NCI-H1092 (cell line): ENCODE measurements at places on chromosomes 6 and 20.
A peak's percentile ranks its signal among the peaks of the same experiment; 100 is the strongest.

GRCh38 chr6:165647041-165647440 lies 16.0 kb downstream of the PDE10A start:
- peak; percentile 16 for DNase-seq

GRCh38 chr6:71248306-71248765 lies 40.3 kb upstream of the OGFRL1 start:
- no peak for DNase-seq

DNA sequence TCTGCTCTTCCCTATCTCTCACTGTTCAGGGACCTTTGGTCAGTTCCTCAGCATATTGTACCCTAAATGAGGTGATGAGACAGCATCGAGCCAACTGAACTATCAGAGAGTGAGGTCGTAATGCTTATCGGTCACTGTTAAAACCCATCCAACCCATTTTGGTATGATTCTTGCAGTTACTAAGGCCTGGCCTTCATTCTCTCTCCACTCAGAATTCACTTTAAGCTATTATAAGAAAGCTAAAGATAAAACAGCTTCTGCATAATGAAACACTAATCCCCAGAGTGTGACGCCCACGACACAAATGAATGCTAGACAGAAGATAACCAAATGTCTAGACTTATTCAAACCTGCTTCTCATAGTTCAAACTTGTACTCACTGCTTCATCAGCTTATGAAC lies 175.8 kb downstream of the GMPR start:
- DNase-seq = no peak

DNA sequence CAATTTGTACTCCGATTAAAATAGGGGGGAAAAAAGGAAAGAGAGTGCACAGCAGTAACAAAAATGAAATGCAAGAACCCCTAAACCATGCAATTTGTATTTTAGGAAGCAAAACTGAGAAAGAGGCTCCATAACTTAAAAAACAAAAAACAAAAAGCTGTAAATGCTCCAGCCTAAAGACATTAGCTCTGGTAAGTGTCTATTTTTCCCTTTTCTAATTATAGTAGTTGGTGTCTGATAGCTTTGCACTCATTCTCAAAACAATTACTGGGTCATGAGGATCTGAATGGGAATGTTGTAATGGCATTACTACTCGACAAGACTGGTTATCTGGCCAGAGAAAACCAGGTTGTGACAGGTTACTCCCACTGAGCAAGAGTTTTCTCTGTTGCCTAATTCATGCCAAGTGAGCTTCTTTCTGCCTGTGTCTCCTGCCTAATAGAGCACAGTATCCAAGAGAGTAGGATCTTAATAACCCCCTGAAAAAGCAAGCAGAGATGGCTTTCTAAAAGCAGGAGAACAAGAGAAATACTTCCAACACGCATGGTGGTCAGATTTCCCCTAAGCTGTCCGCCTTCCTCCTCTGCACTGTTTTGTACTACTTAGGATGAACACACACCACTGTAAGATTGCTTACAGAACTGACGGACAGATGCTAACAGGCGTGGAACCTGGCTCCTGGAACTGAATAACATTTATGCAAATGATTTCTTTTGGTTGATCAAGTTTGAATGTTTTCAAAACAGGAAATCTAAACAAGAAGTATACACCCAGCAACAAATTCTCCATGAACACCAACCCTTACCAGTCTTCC lies 86.4 kb downstream of the FKBP5 start:
- DNase-seq = no peak

GRCh38 chr6:123001540-123001939 lies 5.5 kb downstream of the CLVS2 start:
- DNase-seq = no peak

DNA sequence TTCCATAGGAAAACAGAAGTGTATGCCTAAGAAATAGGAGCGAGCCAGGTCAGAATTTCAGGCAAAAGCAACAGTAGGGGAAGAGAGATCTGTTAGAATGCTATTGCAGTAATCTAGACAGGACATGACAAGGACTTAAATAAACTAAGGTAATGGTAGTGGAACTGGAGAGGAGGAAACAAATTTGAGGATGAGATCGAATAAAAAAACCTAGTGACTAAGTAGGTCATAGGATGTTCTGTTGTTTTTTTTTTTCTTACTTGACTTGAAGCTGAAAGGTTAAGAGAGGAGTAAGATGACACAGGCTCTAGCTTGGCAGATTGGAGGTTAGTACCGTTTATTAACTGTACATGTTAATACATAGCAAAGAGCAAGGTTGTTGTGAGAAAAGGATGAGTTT lies 28.6 kb downstream of the ORC3 start:
- DNase-seq = no peak

DNA sequence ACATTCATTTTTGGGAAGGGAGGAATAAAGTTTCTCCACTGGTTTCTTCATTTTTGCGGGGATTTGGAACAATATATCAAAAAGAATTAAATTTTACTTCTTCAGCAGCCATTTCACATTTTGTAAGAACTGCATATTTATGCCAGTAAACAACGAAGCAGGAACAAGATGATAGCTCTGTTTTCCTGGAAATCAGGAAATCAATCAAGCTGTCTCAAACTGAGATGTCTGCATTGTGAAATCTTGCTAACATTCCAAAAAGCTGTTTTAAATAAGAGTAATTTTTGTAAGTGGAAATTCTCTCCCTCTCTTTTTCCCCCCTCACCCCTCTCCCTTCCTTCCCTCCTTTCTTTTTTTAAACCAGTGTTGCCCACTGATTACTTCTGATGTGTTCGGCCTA lies 20.0 kb downstream of the MAPK13 start:
- DNase-seq = no peak

DNA sequence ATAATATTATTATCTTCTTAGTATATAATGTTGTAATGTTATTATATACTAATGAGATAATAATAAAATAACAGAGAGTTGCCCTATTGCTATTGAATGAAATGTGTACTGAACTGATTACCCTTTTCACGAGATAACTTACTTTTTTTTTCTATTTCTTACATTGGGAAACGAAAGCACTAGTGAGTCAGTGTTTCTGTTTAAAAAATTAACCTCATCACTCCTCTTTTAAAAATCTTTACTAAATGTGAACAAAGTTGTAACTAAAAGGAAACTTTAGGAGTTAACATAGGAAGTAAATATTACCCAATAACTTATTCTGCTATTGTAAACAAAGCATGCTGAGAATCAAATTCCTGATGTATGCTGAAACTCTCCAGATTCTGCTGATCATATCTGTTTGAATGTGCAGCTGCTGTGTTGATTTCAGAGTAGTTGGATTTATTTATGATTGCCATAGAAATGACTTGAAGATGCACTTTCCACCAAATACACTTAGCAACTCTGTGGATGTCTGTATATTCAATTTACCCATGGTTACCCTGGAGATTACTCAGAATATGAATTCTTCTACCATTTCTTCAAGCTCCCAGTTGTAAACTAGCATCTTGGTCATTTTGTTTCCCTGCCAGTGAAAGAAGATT lies 523.4 kb downstream of the TENT5A start:
- DNase-seq = no peak
